ENCODE measurements at places on chromosomes 7 and 10.
A peak's percentile ranks its signal among the peaks of the same experiment; 100 is the strongest.

DNA sequence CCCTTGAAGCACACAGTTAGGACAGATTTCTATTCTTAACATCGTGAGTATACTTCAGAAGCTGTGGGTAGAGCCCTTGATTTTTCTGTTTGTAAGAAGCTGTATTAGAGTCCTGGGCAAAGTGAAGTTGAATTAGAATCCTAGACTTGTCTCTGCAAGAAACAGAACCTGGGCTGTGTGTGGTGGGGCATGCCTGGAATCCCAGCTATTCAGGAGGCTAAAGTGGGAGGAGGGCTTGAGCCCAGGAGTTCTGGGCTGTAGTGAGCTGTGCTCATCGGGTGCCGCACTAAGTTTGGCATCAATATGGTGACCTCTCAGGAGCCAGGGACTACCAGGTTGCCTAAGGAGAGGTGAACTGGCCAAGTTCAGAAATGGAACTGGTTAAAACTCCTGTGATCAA is 183.4 kb downstream of the GNAI1 start:
- no peak for DNase-seq

- no peak for DNase-seq
Measured at GRCh38 chr7:29285861-29286260, 91.3 kb downstream of the CHN2 start.

GRCh38 chr7:159012353-159013069 is 132.2 kb downstream of the VIPR2 start:
- DNase-seq = peak; percentile 62

GRCh38 chr7:5586279-5586962 is 162.8 kb upstream of the TNRC18 start:
- no peak for DNase-seq

DNA sequence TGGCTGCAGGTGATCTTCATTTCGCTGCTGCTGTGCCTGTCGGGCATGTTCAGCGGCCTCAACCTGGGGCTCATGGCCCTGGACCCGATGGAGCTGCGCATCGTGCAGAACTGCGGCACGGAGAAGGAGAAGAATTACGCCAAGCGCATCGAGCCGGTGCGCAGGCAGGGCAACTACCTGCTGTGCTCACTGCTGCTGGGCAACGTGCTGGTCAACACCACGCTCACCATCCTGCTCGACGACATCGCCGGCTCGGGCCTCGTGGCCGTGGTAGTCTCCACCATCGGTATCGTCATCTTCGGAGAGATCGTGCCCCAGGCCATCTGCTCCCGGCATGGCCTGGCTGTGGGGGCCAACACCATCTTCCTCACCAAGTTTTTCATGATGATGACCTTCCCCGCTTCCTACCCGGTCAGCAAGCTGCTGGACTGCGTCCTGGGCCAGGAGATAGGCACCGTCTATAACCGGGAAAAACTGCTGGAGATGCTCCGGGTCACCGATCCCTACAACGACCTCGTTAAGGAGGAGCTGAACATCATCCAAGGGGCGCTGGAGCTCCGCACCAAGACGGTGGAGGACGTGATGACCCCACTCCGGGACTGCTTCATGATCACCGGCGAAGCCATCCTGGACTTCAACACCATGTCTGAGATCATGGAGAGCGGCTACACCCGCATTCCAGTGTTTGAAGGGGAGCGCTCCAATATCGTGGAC is 1.3 kb downstream of the CNNM2 start:
- DNase-seq = peak; percentile 4

DNA sequence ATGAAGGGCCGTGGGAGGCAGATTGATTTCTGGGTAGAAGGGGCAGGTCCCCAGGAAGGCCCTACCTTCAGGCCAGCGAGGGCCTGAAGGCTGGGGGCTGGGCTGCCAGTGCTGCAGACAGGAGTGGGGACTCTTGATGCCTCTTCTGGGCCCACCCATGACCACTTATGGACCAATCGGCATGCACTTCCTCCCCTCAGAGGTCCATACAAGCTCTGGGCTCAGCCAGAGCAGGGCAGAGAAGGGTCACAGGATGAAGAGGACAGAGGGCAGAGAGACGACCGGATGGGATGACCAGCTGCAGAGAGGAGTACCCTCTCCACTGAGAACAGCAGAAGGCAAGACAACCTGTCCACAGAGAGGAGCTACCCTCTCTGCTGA is 120.1 kb downstream of the DYNC2I1 start:
- no peak for DNase-seq

DNA sequence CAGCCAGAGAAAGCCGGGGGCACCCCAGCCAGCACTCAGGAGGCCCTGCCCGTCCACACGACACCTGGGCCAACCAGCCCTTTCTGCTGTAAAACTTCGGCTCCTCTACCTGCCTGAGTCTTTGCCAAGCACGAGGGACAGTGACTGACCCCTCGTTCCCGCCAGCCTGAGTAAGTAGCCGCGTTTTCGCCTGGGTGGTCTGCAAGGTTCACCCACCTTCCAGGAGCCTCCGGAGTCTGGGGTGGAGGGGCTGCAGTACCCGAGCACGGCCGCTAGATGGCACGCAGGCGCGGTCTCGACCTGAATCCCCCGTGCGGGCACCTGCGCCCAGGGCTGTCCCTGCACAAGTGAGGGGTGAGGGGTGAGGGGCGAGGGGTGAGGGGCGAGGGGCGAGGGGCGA is 192.7 kb downstream of the PTPRN2 start:
- DNase-seq = no peak

GRCh38 chr7:30222515-30223215 is 61.7 kb upstream of the ZNRF2 start:
- no peak for DNase-seq

DNA sequence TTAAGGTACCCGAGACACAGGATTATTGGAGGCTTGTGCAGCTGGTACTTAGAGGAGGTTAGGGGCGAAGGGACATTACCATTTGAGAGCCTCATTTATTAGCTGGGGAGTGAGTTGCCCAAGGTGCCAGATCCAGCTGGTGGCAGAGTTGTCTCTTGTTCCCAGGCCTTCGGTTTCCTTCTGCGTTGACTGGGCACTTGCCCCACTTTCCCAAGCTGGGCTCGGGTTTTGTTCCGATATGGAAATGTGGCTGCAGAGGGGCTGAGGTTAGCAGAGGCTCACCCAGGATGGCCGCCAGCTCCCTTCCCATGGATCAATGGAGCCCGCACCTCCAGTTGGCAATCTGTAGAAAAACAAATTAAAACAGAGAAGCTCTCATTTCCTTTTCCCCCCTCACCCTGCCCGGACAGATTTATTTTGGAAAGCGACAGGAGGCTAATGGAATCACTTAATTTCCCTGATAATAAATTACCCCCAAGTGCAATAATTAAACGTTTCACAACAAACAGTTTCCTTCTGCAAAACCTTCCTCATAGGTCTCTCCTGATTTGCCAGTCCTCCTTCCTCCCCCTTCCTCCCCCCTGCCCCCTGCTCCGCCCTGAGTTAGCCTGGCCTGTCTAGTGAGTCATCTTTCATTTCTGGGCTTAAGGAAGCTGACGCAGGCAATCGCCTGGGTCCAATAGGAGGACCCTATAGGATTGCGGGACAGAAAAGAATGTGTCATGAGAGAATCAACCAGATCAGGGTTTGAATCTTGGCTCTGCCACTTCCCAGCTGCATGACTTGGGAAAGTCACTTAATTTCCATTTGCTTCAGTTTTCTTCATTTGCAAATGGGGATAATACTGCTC is 51.7 kb downstream of the ADRA2A start:
- peak; percentile 25 for DNase-seq

- no peak for DNase-seq
Measured at GRCh38 chr7:22413211-22413610, 56.3 kb upstream of the RAPGEF5 start.

DNA sequence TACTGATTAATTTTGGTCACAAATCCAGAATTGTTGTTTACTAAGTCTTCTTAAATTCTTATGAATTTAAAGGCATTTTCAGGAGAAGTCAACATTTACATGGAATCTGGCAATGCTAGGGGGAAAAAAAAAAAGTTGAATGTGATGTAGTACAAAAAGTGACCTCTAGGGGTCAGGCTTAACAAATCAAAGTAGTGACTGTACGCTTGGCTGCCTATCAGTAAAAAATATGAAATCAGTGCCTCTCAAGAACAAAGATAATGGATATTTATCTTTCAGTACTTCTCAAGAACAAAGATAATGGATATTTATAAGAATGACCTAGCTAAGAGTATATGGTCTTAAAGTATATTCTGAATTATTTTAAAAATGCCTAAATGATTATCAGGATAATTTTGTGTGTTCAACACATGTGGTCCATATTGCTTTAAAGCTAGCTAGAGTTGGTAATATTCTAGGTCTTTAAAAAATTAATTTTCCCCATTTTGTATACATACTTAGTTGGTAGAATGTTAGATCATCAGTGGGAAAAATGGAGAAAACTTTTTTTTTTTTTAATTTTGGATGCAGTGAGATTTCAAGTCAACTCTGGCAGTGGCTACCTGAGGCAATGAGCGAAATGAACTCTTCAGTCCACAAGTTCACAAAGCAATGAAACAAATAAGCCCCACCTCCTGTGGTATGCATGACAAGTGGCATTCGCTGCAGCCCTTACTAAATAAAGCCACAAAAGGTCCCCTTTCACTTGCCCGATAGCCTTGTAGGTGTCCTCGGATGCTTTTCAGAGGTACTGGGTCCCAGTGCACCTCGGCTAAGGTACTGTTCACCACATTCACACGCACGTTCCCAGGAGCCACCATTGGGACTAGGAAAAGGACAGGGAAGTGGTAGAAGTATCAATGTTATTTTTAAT is 51.2 kb upstream of the LAMB4 start:
- no peak for DNase-seq

- DNase-seq = no peak
Measured at GRCh38 chr7:94423863-94424735, 29.4 kb downstream of the COL1A2 start.

- no peak for DNase-seq
Measured at GRCh38 chr7:93011351-93012294, 106.2 kb downstream of the SAMD9 start.

Data from gastrocnemius medialis (tissue), 4 donors.